Natural killer cell (primary cell): ENCODE measurements at places on chromosomes 6 and 20. TPM values are rescaled to one million over a fixed set of nuclear protein-coding genes. Genes with fewer than 3 reads are reported as not detected.

Gene SRSF12
- 0.07 TPM for total RNA-seq

Gene COMMD7
- 56.7 TPM for total RNA-seq

Gene IDH3B
- 149 TPM for total RNA-seq

Gene PKIG
- 1.5 TPM for total RNA-seq

Gene CPXM1
- total RNA-seq = 1.5 TPM

DNA sequence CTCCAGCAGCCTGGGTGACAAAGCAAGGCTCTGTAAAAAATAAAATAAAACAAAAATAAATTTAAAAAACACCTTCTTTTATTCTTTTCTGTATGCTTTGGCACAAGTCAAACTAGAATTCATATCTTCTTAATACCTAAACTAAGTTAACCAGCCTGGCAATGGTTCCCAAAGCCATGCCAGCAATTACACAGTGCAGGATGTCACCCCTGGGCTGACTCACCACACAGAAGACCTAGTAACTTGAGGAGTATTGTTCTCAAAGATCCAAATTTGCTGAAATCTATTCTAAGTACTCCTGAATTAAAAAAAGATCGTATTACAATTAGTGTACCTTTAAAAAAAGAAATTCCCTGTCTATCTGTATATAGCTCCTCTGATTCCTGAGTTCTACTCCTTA, 162.7 kb upstream of the SGK1 start:
- H3K27me3 ChIP-seq = no peaks in the 10 kb centered on the region
- H3K4me1 ChIP-seq = no peaks in the 10 kb centered on the region
- no peak for DNase-seq
- H3K36me3 ChIP-seq = no peaks in the 10 kb centered on the region

DNA sequence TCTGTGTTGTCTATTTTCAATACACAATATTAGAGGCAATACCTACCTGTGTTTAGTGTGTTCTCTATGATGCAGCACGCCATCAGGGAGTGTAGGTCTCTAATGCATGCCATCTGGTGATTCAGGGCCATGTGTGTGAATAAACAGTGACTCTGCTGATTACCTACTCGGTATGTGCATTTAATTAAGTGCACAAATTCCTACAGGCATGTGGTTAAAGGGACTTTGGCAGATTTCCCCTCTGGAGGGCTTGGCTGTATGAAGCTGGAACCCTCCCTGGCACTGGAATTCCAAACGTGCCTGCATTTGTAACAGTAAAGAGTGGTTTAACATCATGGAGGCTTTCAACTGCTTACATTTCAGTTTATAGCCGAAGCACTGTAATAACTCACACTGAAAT, 401.5 kb upstream of the SASH1 start:
- no peaks in the 10 kb centered on the region for H3K27me3 ChIP-seq
- no peaks in the 10 kb centered on the region for H3K36me3 ChIP-seq
- DNase-seq = no peak
- H3K27ac ChIP-seq = no peak overlapping the region
- H3K4me1 ChIP-seq = no peaks in the 10 kb centered on the region

DNA sequence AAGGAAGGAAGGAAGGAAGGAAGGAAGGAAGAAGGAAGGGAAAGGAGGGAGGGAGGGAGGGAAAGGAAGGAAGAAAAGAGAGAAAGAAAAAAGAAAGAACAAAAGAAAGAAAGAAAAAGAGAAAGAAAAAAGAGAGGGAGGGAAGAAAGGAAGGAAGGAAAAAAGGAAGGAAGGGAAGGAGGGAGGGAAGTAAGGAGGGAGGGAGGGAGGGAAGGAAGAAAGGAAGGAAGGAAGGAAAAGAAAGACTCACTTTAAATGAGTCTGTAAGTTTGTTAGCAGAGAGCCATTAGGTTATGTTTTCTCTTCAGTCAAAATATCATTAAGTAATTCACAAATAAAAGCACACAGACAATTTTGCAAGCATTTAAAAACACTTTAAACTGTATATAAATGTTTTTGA, 44.0 kb upstream of the SASH1 start:
- H3K36me3 ChIP-seq = no peaks in the 10 kb centered on the region
- H3K4me1 ChIP-seq = no peaks in the 10 kb centered on the region
- no peak for DNase-seq
- H3K4me3 ChIP-seq = no peak overlapping the region

DNA sequence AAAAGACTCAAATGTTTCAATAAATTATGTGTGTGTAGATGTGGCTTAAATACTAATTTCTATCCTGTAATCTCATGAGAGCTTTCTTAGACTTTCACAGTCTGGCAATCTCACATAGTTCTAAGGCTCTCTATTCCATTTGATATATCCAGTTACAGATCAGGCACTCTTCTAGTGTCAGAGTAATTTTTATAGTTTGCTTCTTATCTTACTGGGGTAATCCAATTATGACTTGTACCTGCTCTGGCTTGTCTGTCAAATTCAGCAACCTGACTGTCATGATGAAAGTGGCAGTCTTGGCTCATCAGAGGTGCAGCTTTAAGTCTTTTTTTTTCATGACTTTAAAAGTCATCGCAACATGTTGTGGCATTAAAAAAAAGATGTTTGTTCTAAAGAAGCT, 513.2 kb upstream of the MAN1A1 start:
- DNase-seq = no peak
- no peaks in the 10 kb centered on the region for H3K36me3 ChIP-seq
- no peak overlapping the region for H3K4me3 ChIP-seq

DNA sequence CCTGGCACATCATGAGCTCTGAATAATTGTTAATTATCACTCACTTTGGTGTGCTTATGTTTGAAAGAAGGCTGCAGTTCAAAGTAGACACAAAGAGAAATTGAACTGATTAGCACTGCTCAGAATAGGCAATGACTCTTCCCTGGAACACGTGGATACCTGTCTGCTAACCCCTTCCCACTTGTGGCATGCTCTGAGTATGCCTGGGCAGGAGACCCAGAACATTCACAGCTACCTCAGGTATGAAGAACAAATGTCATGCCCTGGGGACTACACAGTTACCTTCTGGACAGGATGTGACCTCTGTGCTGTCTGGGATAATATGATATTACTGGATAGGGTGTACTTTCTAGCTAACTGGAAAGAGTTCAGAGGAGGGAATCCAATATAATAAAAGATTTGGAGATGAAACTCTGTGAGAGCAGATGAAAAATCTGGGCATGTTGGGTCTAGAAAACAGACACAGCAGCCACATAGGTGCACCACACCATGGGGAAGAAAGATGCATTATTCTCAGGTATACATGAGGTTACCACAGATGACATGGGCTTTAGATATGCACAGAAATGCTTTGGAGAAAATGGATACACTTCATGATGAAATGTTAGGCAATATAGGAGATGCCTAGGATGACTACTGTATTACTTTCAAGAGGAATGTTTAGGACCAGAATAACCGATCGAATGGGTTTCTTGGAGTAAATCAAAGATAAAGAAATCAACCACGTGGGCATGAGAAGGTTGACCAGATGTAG, 324.2 kb upstream of the PREP start:
- no peaks in the 10 kb centered on the region for H3K36me3 ChIP-seq
- H3K27me3 ChIP-seq = no peaks in the 10 kb centered on the region
- H3K27ac ChIP-seq = no peak overlapping the region
- H3K4me1 ChIP-seq = no peaks in the 10 kb centered on the region

DNA sequence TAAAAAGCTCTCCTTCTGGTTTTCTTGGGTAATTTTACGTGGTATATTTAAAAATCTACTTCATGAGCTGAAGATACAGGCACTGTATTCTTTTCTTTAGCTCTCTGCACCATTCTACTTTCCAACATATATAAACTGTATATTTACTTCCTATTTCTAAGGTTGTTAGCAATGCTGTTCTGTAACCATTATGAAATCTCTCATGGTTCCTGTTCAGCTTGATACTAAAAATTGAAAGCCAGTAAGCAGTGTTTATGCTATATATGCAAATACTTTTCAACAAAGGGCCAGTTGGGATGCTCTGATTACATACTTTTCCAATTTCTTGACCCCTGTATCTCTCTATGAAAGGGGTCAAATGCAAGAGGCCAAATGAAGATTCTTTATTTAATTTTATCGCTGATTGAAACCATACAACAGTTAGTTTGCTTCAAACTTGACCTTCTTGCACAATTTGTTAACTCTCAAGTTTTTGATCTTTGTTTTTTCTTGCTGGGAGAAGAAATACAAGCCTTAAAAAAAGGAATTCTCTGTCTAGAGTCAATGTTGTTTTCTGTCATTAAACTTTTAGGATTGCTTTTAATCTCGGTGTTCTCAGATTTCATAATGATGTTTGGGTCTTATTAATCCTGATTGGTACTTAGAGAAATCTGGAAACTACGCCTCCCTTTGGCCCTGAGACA, 223.2 kb downstream of the PRL start:
- no peaks in the 10 kb centered on the region for H3K27me3 ChIP-seq
- H3K4me3 ChIP-seq = no peak overlapping the region
- H3K27ac ChIP-seq = no peak overlapping the region
- H3K36me3 ChIP-seq = no peaks in the 10 kb centered on the region

- H3K4me1 ChIP-seq = no peaks in the 10 kb centered on the region
- DNase-seq = no peak
- H3K4me3 ChIP-seq = no peak overlapping the region
Observed at GRCh38 chr6:7960848-7961247, 50.3 kb upstream of the TXNDC5 start.

DNA sequence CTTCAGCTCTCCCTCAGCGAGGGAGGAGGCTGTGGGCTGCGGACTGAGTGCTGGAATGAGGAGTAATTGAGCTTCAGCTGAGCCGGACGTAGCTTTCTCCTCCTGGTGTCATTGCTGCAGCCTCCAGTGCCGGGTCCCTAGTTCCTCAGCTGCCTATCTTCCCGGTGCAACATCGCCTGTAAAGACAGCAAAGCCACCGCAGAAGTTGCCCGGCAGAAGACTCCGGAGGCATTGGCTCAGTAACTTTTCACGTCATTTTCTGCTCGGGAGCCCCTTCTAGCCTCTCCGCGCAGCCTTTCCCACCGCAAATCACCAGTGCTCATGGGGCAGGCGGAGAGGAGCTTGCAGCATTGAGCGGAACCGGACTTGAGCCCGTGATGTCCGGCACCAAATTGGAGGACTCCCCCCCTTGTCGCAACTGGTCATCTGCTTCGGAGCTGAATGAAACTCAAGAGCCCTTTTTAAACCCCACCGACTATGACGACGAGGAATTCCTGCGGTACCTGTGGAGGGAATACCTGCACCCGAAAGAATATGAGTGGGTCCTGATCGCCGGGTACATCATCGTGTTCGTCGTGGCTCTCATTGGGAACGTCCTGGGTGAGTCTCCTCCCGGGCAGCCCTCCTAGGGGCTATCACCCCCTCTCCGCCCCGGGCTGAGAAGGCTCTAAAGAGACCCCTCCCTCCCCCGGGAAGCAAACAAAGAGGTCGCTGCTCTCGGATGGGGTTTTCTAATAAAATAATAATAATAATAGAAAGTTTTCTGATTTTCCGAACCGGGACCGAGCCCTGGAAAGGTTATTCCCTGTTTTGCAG, at the start of gene HCRTR2:
HCRTR2 (plus strand) TSS at position 305 of the 816 bp plus-strand sequence; CDS start at position 378, 73 bp downstream.
- H3K36me3 ChIP-seq = no peaks in the 10 kb centered on the region
- no peak within 1 kb of the TSS for H3K4me3 ChIP-seq
- DNase-seq = no peak
- no peak within 1 kb of the TSS for H3K27ac ChIP-seq
- no peaks in the 10 kb centered on the region for H3K4me1 ChIP-seq

DNA sequence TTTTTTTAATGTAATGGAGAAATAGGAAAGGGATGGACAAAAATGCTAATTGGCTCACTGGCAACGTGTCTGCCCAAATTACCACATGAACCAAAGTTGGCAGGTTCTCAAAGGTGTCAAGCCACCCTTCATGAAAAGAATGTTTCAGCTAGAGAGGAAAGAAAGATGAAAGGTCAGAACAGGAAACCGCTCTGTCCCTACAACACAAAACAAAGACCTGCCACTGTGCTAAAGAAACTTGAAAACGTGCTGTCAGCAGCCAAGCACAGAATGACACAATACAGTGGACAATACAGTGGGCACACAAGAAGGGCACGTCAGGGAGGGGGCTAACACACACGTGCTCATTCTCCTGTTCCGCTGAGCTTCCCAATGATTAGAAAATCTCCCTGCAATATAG, 4.9 kb downstream of the PREP start:
- peaks cover 14% of the 10 kb centered on the region for H3K36me3 ChIP-seq
- DNase-seq = peak; percentile 41
- no peak overlapping the region for H3K4me3 ChIP-seq
- H3K27me3 ChIP-seq = no peaks in the 10 kb centered on the region
- no peak overlapping the region for H3K27ac ChIP-seq
- H3K4me1 ChIP-seq = peaks cover 29% of the 10 kb centered on the region

DNA sequence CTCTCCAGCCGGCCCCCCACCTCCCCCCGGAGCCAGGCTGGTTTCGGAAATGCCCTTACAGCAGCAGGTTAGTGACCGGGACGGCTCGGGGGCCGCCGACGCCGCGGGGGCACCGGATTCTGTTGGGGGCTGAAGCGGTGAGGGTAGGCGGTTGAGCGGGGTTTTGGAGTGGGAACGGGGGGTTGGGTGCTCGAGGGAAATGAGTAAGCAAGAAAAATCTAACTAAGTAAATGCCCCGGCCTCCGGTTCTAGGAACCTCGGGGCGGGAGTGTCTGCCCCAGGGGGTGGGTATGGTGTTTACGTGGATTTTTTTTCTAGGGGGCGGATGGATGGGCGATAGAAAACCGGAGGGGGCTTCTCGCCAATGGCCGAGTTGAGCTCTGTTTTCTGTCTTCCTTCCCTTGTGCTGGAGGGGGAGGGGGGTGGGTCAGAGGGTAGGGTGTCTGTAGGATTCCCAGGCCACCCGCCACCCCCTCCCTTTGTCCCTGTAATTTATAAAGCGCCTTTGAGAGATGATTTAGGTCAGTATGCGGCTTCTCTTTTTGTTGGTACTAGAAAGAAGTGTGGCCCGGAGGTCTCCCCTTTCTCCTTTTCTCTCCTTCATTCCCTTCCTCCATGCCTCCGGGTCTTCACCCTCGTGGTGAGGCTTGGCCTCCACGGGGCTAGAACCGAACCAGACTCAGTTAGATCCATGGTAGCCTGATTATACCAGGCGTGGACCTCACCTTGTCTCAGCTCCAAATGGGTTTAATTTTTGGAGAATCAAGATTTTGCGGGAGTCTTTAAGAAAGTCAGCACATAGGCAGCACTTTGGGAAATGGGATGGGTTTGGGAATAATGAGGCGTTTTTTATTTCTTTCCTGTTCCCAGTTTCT, 2.3 kb downstream of the E2F3 start:
- peak overlapping the region; percentile 88 for H3K27ac ChIP-seq
- H3K4me1 ChIP-seq = peaks cover 24% of the 10 kb centered on the region
- peaks cover 3% of the 10 kb centered on the region for H3K36me3 ChIP-seq

DNA sequence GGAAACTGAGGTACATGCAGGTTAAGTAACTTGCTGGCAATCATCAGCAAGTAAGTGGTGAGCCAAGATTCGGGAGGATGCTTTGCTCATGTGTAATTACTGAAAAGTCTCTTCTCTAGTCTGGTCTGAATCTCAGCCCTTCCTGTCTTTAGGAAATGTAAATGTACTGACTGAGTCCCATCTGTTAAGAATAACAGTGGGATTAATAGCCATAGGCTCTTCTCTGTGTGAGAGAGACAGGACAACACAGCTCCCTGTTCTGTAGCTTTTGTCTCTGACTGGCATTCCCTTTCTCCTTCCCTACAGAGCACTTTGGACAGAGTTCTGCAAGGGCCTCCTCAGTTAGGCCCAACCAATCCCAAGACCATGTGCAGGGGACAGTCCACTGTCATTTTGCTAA, 131.3 kb upstream of the OGFRL1 start:
- H3K27me3 ChIP-seq = no peaks in the 10 kb centered on the region
- H3K36me3 ChIP-seq = no peaks in the 10 kb centered on the region
- no peak overlapping the region for H3K27ac ChIP-seq
- DNase-seq = no peak
